Neural cell (in vitro differentiated cells): ENCODE measurements at places on chromosomes 7 and 10. TPM values are rescaled to one million over a fixed set of nuclear protein-coding genes. Genes with fewer than 3 reads are reported as not detected.

The NEUROG3 gene
- not detected in 2 replicates for polyA plus RNA-seq

The IFIT3 gene
- 0.24 TPM in 1 of 2 replicates, not detected in the other for polyA plus RNA-seq

The CLIP2 gene
- polyA plus RNA-seq = 25.7 and 38.9 TPM in 2 replicates

The DPYSL4 gene
- polyA plus RNA-seq = 116 and 143 TPM in 2 replicates

The DGKI gene
- 15.7 and 15.8 TPM in 2 replicates for polyA plus RNA-seq

The USP6NL gene
- polyA plus RNA-seq = 36.0 and 39.9 TPM in 2 replicates

The CAV1 gene
- polyA plus RNA-seq = not detected in 2 replicates

The GAD2 gene
- 192 and 200 TPM in 2 replicates for polyA plus RNA-seq

The IFRD1 gene
- polyA plus RNA-seq = 249 and 270 TPM in 2 replicates

The MET gene
- not detected in 2 replicates for polyA plus RNA-seq

The NPY gene
- not detected in 2 replicates for polyA plus RNA-seq

The NKX2-3 gene
- polyA plus RNA-seq = not detected in 2 replicates

The SFTPA1 gene
- polyA plus RNA-seq = not detected in 2 replicates

The PAPSS2 gene
- 0.24 and 0.36 TPM in 2 replicates for polyA plus RNA-seq

The TUBAL3 gene
- not detected in 2 replicates for polyA plus RNA-seq

The LRRC61 gene
- polyA plus RNA-seq = 1.2 and 5.0 TPM in 2 replicates

The TMEM229A gene
- 0.31 and 0.94 TPM in 2 replicates for polyA plus RNA-seq

The CH25H gene
- 0.22 TPM in 1 of 2 replicates, not detected in the other for polyA plus RNA-seq

The GHRHR gene
- not detected in 2 replicates for polyA plus RNA-seq

The OPN4 gene
- not detected in 2 replicates for polyA plus RNA-seq
